ENCODE measurements at places on chromosomes 11 and 22.

DNA sequence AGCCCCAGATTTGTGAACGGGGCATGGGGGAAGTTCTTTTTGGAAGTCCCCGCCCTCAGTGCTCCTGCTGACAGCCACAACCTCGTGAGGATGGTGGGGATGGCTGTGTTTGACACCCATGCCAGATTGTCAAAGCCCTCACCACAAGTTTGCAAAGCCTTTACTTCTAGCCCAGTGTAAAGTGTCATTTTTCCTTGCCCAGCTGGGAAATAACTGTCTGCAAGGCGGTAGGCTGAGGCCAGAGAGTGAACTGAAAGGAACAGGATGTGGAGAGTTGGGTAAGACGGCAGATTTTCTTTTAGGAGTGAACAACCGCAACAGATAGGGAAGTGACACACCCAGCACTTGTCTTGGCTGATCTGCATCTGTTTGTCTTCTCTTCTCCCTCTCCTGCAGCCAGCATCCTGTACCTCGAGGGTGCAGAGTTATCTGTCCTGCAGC is 13.6 kb downstream of the IL17RA start:
- no peak for DNase-seq

DNA sequence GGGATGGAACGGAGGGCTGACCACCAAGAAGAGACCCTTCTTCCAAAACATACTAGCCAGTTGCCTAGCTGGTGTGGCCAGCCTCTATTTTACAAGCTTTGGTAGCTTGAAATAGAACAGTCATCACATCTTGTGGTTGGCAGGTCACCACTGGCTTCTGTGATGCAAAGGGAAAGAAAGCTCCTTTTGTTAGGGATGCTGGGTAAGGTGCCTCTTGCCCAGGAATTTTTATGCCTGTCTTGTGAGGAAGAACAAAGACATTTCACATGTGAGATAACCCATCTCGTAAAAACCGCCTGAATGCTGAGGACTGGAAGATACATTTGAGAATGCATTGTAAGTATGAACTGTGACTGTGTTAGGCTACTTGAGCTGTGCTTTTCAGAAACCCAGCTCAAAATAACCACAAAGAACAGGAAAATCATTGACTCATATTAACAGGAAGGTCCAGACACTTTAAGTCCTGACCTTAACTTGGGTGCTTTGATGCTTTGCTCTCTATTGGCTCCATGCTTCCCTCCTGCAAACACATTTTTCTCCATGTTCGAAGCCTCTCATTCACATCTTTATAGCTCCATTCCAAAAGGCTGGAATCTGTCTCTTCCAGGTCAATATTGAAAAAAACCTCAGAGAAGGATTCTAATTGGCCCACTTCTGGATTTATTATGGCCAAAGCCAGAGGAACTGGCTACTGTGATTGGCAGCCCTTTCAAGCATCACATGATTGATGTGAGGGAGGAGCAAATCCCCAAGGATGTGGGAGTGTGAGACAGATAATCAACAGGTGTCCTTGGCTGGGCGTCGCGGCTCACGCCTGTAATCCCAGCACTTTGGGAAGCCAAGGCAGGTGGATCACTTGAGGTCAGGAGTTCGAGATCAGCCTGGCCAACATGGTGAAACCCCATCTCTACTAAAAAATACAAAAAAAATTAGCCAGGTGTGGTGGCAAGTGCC is 53.9 kb downstream of the MICAL2 start:
- DNase-seq: peak; percentile 77

DNA sequence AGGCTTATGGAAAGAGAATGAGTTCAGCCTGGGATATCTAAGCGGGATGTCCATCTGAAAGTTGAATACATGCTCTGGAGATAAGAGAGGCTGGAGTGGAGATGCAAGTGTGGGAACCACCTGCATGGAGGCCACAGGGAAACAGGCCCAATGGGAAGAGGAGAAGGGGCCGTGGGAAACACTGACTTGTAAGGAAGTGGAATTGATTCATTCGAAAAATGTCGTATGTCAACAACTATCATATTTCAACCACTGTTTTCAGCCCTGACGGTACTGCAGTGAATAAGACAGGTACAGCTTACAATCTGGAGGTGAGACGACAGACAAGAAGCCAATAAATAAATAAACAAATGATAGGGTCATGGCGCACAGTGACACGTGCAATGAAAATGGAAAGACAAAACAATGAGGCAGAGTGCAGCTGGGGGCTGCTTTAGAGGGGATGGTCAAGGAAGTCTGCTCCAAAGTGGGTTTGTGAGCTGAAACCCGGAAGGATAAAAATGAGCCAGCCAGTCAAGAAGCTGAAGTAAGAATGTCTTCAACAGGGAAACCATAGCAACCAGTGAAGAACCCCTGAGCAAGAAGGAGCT is 35.9 kb downstream of the EFCAB6 start:
- no peak for DNase-seq

DNA sequence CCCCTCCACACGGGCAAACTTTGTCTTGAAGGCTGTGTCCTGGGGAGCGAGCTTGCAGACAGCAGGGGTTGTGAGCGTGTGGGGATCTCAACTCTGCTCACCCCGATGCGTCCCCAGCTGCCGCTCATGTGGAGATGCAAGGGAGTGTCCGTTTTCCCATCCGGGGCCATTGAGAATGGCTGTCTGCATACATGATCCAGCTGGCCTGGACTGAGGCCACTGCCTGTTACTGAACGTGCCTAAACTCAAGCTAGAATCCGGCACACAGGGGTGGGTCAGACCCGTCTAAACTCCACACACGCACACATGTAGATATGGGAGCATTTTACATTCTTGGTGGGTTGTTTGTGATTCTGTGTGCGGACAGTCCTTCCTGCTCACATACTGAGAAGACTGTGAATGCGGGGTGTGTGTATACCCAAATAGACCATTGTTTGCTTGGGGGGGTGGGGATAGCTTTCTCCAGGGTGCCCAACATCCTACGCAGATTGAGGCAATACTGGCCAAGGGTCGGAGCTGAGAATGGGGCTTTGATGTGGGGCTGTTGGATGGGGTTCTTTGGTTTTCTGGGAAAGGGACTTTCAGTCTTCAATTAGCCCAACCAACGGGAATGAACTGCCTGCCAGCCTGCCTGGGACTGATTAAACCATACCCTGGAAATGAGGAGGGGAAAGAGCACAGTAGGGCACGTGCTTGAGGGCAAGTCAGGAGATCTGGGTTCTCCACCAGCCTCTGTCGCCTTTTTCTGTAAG is 60.4 kb downstream of the ST3GAL4 start:
- no peak for DNase-seq

DNA sequence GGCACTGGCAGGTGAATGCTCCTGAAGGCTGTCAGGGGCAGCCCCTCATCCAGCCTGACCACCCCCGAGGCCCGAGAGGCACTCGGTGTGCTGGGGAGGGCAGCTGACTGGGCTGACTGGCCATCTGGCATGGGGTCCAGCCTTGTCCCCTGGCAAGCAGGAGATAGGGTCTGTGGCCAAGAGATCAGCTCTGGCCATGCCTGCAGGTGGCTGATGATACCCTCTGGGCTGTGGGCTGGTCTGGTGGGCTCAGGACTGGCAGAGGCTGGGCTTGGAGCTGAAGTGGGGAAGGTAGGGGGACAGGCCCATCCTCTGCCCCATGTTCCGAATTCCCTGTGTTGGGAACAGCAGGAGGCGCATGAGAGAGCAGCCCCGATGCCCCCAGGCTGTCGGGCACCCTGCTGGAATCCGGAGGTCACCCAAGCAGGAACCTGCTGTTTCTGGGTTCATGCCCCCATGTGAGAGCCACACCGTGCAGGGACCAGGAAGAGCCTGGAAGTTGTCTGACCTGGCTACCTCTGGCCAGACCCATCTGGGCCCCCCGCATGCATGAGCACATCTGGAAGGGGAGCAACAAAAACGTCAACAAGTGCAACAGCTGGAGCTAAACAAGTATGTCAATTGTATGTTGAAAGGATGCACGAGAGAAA is 527.0 kb downstream of the TBC1D22A start:
- DNase-seq: no peak

DNA sequence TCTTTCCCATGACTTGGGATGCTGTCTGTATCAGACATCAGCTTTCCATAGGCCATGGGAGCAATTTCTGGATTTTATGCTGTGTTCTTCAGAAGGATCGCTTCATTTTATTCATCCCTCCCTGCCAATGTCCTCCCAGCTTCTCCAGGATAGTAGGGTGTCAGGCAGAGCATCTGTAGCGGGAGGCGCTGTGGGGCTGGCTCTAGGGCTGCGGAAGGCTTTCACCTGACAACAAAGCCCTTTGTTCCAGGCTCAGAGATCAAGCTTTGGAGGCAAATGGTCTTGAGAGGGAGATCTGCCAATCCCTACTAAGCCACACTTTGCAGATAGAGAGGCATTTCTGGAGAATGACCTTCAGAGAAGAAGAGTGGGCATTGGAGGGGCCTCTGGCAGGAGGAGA is 29.5 kb upstream of the FTH1 start:
- no peak for DNase-seq

DNA sequence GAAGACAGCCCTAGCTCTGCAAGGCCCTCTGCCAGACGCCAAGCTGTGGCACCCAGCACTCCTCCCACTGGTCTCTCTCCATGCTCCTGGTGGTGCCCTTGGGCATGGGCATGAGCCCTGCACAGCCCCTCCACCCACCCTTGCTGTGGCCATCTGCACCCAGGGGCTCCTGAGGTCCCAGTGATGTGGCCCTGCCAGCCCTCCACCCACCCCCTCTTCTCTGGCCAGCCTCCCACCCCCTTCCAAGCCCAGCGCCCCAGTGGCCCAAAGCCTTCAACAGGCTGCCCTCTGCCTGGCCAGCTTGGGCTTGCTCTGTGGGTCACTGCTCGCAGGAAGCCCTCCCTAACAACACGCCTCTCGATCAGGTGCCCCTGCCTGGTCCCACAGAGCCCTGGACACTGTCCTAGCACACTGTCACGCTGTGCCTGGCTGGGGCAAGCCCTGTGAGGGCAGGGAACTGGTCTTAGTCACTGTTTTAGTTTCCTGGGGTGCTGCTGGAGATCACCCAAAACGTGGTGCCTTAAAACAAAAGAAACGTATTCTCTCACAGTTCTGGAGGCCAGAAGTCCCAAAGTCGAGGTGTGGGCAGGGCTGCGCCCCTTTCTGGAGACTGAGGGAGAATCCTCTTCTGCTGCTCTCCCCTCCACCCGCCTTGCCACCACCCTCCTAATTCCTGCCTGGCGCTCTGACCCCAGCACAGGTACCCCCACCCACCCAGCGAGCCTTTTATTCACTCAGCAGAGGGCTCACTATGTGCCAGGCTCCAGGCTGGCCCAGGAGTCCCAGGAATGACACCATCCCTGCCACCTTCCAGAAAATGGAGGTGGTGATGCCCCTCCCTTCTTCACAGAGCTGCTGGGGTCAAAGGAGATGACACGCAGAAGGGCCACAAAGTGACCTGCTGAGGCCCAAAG is 14.7 kb downstream of the SULT4A1 start:
- no peak for DNase-seq

GRCh38 chr22:39439170-39439569 is 17.6 kb upstream of the MGAT3 start:
- DNase-seq: peak; percentile 44

- DNase-seq: peak; percentile 100
Observed at GRCh38 chr11:132064987-132065620, 694.7 kb downstream of the NTM start.

DNA sequence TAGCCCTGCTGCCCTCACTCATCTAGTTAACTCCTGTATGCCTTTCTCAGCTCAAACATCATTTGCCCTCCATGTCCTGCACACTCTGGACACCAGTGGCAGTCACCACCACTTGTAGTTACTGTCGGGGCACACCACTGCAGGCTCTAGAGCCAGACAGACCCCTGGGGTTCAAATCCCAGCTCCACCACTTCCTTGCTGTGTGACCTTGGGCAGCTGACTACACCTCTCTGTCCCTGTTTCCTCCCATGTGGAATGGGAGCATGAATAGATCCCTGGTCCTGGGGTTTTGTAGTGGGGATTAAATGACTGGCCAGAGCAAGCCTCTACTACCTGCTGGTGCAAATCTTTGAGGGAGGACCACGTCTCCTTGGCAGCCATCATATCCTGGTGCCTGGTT is 7.8 kb upstream of the IFT27 start:
- no peak for DNase-seq

- DNase-seq: no peak
Observed at GRCh38 chr11:1288426-1289151, 20.8 kb downstream of the TOLLIP start.

GRCh38 chr11:1399386-1400316 is 9.9 kb downstream of the BRSK2 start:
- no peak for DNase-seq

DNA sequence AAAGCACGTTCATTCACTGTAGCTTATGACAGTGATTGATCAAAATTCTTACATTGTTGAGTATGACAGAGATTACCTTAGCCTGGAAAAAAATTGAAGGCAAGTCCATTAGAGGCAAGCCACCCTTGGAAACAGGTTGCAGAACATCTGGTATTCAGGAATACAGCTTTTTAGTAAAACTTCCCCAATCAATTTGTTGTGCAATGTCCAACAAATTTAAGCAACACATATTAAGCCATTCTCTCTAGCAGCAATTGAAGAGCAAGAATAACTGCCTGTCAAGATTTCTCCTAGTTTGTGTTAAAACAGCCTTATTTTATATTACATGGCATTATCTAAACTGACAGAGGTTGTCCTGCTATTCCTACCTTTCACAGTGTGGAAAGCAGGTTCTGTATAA is 37.0 kb downstream of the BCL2L13 start:
- no peak for DNase-seq

GRCh38 chr11:92784331-92784730 is 185.1 kb upstream of the MTNR1B start:
- DNase-seq: no peak

DNA sequence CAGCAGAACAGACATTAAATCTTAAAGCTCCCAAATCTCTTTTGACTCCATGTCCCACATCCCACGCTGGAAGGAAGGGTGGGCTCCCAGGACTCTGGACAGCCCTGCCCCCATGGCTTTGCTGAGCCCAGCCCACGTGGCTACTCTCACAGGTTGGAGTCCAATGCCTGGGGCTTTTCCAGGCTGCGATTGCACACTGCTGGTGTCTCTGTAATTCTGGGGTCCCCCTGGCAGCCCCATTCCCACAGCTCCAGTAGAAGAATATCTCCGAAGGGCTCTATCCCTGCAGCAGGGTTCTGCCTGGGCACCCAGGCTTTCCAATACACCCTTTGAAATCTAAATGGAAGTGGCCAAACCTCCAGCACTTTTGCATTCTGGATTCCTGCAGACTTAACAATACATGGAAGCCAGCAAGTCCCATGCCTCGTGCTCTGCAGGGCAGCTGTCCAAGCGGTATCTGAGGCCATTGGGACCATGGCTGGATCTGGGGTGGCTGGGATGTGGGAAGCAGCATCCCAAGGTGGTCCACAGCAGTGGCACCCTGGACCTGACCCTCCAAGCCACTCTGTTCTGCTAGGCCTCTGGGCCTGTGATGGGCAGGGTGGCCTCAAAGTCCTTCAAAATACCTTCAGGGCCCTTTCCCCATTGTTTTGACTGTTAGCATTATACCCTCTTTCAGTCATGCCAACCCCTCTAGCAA is 47.9 kb upstream of the TH start:
- no peak for DNase-seq
